ENCODE measurements at places on chromosomes 5 and 9.

GRCh38 chr9:108842610-108843295 lies 13.0 kb downstream of the ACTL7B start:
- DNase-seq = no peak

DNA sequence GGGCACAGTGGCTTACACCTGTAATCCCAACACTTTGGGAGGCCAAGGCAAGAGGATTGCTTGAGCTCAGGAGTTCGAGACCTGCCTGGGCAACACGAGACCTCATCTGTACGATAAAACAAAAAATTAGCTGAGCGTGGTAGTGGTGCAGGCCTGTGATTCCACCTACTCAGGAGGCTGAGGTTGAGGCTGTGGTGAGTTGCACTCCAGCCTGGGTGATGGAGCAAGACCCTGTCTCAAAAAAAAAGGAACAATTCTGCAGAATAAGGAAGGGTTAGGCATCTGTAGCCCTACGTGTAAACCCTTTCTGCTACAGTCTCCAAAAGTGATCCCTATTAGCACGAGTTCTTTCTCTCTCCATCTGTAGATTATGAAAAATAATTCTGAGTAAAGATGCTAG lies 19.9 kb downstream of the CDC26 start:
- no peak for DNase-seq

DNA sequence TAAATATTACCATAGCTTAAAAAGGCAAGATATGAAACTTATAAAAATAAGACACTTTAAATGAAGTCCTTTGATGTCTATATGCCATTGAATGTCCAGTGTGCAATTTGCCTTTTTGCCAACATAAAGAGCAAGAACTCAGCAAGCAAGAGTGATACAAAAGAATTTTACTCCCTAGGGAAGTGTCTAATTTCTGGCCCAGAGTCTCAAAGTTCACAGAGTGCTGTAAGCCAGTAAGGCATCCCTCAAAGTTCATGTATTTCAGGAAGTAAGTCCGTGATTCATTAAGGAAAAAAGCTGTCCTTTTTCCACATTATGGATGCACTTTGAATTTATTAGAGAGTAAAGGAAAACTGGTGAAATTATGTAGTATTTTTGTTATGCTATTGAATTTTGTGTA lies 185.2 kb downstream of the CCDC171 start:
- DNase-seq = no peak

DNA sequence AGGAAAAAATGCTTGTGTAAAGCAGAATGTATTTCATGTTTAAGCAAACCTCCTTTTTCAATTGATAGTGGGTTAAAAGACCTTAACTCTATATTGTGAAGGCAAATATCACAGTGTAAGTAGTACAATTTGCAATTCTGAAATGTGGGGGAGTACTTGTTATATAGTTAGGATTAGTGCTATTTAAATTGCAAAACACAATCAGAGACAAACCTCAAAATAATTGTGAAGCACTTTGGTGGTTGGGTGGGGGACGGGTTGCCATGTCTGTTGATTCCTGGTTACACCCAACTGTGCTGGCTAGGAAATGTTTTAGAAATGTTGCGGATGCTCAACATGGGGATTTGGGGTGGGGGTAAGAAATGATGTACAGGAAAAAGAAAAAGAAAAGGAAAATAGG lies 37.4 kb downstream of the EGFLAM start:
- DNase-seq = no peak

GRCh38 chr9:36123515-36123914 lies 13.0 kb upstream of the GLIPR2 start:
- DNase-seq = no peak

DNA sequence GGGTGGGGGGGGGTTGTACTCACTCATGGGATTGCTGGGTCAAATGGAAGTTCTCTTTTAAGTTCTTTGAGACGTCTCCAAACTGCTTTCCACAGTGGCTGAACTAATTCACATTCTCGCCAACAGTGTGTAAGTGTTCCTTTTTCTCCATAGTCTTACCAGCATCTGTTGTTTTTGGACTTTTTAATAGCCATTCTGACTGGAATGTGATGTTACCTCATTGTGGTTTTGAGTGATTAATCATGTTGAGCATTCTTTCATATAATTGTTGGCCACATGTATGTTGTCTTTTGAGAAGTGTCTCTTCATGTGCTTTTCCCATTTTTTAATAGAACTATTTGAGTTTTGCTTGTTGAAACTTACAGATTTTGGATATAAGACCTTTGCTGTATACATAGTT lies 94.9 kb upstream of the PLPPR1 start:
- peak; percentile 3 for DNase-seq

GRCh38 chr5:157877821-157878220 lies 18.9 kb upstream of the CLINT1 start:
- DNase-seq = no peak

DNA sequence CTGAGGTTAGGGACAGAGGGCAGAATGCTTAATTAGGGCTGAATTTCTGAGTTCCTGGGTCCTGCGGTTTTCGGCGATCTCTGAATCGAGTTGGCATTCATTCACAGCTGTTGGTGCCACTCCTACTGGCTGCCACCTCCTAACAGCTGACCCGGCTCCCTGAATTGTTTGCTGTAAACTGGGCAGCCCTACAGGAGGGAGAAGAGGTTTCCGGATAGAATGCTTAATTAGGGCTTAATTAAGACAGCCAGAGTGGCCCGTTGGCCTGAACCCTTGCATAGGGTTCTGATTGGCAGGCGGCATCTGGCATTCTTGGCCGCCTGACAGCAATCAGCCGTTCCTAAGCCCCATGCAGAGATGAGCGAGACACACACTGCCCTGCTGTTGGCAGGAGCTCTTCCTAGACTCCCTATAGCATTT lies 25.7 kb downstream of the FRMPD1 start:
- DNase-seq = peak; percentile 12

DNA sequence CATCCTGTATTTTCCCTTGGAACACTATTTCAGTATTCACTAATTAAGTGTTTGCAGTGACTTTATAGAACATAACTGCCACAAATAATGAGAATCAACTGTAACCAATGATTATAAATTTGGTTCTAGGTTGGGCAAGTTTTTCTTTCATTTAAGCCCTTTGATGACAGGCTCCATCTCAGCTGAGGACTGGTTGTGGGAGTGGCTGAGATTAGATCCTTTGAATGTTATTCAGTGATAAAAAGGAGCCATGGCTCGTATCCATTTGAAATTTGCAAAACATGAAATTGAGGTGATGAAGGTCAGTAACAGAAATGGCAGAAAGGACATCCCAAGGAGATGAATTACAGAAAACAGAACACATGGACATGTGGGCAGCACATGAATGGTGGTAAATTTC lies 138.1 kb upstream of the PCA3 start:
- DNase-seq = no peak

DNA sequence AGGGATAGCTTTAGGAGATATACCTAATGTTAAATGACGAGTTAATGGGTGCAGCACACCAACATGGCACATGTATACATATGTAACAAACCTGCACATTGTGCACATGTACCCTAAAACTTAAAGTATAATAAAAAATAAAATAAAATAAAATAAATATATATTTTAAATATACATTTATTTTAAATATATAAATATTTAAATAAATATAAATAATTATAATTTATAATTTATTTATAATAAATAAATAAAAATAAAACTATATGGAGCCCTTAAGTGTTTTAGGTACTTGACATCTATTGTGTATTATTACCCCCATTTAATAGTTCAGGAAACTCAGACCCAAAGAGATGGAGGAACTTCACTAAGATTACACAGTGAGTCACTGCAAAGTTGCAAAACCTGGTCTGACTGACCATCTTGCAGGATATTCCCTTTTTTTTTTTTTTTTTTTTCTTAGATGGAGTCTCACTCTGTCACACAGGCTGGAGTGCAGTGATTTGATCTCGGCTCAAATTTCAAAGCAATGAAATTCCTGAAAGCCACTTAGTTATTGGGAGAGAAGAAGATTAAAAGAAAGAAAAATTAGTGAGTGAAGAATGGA lies 5.8 kb upstream of the C5orf52 start:
- peak; percentile 32 for DNase-seq

- no peak for DNase-seq
These were observed 1.1 kb upstream of the SNX24 start for GRCh38 chr5:122844136-122844909.

- no peak for DNase-seq
These were observed 2.4 kb upstream of the ASB6 start for GRCh38 chr9:129644365-129644764.

DNA sequence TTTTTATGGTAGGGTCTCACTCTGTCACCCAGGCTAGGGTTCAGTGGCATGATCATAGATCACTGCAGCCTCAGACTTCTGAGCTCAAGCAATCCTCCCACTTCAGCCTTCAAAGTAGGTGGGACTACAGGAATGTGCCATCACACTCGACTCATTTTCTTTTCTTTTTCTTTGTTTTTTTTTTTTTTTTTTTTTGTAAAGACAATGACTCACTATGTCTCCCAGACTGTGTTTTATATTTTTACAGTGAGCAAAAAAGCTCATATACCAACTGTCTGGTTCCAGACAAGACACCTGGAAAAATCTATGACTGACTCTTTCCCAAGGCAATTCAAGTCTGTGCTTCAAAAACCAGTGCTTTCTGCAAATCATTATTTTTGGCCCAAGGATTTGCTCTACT lies 10.8 kb upstream of the FOXD1 start:
- DNase-seq = no peak

DNA sequence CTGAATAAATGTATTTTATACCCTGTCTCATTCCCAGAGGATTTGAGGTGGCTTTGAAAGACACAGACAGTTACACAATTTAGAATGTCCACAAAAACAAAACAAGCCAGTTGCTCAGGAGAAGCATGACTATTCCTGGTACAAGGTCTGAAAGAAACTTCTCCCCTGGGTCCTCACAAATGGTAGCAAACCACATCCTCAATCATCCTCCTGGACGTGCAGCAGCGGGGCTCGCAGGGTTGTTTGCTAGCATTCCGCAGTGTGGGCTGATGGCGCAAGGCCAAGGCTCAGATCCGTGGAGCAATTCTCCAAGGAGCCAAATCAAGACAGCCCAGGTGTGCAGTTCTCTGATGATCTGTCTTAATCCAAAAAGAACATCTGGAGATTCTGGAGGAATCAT lies 210.3 kb downstream of the ACTL7B start:
- DNase-seq = no peak

- no peak for DNase-seq
These were observed 43.6 kb upstream of the TRMT10B start for GRCh38 chr9:37710046-37710445.

- DNase-seq = no peak
These were observed 102.7 kb upstream of the TAF11L2 start for GRCh38 chr5:17395106-17395880.

DNA sequence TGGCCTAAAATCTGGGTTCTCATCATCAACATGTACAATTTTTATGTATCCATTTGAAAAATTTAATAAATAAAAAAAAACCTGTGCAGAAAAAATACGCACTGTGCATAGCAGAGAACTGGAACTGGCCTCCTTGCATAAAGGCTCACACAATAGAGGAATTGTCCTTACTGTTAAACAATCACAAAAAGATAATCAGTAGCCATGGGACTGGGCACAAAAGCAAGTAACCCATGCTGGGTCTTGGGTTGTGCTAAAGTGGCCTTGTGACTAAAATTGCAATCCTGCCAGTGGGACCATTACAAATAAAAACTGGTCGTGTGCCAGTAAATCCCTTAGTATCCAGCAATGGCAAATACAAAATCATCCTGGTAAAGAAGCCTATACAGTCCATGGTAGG lies 1646.6 kb downstream of the MAT2B start:
- no peak for DNase-seq

DNA sequence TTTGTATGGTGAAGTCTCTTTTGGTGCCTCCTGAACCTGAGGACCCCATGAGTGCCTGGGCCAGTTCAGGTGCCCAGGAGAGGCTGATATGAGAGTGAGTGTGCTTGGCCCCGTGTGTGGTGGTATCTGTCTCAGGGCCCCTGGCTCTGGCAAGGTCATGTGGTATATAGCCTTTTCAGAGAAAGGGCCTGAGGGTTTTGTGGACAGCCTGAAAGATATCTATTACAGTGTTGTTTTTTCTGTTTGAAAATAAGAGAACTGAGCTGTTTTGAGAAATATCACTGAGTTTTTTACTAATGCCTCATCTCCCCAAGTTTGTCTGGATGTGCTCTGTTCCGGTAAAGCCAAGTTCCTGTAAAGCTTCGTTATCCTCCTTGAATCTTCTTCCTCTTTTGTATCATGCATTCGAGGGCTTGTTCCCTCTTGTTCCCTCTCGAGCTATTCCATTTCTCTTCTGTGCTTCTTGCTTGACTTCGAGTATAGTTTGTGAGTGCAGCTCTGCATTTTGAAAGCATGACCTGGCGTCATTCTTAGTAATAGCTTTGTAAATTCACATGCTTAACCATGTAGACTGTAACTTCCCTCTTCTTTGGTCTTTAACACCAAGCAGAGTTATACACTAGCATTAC lies 122.3 kb downstream of the MAST4 start:
- no peak for DNase-seq

GRCh38 chr5:168424594-168425323 lies 61.5 kb upstream of the RARS1 start:
- DNase-seq = peak; percentile 65

- no peak for DNase-seq
These were observed 144.1 kb downstream of the CEP120 start for GRCh38 chr5:123279136-123279535.

DNA sequence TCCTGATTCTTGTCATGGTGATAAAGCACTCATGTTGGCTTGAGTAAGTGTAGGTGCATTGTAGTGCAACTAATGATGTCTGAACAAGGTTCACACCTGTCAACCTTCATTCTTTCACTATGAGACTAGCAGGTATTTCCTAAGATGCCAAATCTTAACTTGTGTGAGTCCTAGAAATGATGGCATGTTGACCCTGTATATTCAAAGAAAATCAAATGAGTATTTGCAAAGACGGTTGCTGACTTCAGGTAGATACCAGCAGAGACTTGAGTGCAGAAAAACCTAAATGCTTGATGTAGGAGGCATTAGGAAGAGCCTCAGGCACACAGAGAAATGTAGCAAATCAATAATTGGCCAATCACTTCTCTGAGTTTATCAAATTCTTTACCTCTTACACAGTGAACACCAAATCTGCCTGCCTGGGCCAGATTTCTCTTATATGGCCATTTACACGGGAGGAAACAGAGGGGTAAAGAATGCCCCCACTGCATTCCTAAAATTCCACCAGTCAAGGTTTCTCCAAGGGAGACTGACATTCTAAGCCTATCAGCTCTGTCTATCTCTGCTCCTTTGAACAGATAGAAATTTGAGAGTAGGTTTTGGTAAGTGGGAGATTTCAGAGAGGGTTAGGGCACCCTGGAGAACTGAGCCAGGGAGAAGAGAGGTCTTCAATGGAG lies 488.6 kb upstream of the WWC1 start:
- DNase-seq = no peak

GRCh38 chr5:72145348-72145747 lies 38.1 kb downstream of the MAP1B start:
- DNase-seq = no peak

DNA sequence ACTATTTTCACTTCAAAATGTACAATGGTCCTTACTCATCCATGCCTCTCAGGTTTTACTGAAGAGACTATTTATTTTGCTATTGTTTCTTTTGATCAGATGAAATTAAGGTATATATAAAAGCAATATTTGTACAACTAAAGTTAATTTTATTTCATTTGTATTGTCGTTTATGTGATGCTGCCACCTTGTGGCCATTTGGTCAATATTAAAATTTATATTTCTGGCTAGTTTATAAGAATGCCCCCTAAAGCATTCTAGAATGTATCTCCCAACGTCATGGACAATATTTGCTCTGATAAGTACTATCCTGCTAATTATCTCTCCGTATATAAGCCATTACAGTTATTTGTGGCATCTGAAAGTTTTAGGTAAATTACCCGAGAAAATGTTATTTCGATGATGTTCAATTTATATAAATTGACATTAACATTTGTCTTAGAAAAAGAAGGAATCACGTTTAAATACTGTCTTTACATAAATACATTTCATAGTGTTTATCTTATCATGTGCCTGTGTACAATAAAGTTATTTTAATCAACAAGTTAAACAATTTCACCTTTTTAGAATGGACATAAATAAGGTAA lies 680.0 kb downstream of the TAF11L14 start:
- DNase-seq = no peak

Data from retinal pigment epithelial cell (primary cell).